Forelimb muscle (tissue), 1 donor: ENCODE measurements at places on chromosomes 12 and 14.

- DNase-seq: no peak
Observed at GRCh38 chr12:107450541-107450940, 235.1 kb upstream of the PWP1 start.

DNA sequence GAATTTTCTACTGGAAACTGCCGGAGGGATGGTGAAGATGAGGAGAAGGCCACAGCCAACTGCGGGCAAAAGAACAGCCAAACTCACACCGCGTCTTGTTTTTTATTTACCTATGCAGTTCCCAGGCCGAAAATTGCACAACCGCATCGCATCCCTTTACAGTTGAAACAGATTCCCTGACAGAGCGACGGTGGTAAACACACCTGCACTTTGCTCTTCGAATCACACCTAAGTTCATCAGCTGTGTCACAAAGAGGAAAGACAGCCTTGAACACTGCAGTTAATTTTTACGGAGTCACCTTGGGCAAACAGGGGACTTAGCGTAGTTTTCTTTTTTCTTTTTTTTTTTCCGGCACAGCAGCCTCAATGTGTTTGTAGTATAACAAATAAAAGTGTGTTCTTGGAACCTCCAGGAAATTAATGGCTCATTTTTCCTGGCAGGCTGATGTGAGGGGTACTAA, 272.0 kb upstream of the DIO3 start:
- DNase-seq: no peak

GRCh38 chr14:31161274-31161673, 46.3 kb downstream of the HECTD1 start:
- no peak for DNase-seq

DNA sequence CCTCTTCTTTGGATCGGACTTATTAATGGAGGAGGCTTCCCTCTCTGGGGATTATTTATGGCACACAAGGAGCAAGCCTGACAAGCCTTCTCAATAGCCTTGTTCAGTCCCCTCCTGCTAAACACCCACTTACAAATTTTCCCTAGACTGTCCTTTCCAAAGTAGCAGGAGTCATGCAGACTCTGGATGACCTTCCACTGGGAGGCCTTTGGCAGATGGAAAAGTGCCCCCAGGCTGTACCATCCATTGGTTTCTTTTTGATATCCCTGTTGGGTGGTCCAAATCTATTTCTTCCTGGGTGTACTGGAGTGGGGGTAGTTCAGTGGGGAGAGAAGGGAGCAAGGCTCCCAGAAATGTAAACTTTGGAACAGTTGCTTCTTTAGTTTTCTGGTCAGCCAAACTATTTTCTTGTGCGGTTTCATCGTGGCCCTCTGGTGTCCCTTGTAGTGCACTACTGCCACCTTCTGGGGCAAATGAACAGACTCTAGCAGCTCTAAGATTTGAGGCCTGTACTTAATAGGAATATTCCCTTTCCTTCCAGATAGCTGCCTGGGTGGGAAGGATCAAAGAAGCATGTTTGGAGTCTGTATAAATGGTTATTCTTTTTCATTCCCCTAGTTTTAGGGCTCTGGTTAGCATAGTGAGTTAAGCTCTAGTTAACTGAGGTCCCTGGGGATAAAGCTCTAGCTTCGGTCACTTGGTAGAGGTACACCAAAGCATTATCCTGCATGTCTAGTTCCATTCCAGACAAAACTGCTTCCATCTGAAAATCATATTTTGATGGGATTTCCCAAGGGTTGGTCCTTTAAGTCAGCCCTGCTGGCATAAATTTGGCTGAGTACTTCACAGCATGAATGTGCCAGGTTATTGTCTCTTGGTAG, 409.5 kb downstream of the SLC6A15 start:
- no peak for DNase-seq

DNA sequence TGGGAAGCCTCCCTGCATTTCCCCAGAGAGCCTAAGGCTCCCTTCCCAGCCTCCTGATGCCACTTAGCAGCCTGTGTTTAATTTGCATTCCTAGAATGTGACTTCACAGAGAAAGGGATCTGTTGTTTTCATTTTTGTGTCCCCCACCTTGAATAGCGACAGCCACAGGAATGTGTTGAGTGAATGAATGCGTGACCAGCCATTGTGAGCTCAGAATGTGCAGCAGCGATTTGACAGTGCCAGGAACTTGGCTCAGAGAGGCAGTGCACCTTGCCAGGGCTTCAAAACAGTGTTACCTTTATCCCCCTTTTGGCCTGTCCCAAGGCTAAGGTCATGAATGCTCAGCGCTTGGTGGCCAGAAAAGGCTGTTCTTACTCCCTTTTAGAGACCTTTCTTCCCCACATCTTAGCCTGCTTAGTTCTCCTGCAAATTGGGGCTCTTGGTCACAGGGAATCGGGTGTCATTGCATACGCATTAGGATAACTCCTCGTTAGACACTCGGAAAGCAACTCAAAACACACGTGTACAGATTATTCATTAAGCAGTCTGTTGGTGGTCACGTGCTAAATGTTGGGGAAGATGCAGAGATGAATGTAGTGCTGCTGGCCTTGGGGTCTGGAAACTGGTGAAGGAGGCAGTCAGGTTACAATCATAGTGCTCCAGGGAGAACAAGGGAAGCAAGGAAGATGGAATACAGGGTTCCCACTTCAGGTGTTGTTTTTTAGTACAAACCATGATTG, 9.8 kb downstream of the NTF3 start:
- DNase-seq: no peak

DNA sequence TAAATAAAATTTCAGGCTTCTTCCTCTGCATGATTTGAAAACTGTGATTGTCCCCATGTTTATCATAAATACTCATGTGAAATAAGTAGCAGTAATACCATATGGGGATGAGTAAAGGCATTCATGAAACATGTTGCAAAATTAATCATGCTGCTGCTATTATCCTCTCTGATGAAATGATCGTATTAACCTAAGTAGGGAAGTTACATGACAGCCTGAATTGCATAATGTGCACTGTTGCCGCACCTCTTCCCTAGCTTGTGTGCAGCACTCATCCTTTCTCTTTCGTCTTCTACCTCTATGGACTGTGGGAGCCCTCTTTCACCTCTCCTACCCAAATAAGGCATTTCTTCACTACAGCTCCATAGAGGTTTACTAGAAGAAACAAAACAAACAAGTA, 367.6 kb downstream of the SOX5 start:
- no peak for DNase-seq

GRCh38 chr14:31294746-31295405, 87.3 kb upstream of the HECTD1 start:
- no peak for DNase-seq

DNA sequence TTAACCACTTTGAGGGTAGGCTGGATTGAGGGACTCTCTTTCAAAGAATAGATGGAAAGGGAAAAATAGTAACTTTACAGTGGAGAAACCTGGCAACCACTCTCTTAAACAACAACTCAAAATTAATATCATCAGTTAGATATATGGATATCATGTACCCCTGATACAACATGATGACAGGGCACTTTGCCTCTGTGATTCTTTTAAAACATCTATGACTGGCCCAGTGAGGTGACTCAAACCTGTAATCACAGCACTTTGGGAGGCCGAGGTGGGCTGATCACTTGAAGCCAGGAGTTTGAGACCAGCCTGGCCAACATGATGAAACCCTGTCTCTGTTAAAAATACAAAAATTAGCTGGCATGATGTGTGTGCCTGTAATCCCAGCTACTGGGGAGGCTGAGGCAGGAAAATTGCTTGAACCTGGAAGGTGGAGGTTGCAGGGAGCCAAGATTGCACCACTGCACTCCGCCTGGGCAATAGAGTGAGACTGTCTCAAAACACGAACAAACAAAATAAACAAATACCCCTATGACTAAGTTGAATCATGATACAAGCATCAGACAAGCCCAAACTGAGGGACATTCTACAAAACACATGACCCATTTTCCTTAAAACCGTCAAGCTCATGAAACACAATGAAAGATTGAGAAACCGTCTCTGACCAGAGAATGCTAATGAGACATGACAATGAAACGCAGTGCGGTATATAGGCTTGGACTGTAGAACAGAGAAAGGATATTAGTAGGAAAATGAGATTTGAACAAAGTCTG, 26.4 kb upstream of the SLC7A8 start:
- DNase-seq: no peak

DNA sequence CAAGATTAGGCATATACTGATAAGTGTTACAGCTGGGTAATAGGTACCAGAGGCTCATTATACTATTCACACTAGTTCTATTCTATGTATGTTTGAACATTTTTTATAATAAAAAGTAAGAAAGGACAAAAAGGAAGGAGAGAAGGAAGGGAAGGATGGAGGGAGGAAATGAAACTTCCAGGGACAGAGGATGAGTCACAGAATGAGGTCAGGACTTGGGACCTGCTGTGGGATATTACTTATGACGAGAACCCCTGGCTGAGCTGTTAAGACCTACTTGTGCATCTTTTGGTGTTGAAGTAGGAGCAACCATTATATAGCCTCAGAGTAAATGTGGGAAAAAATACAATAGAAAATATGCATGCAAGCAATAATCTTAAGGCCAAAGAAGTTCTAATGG, 16.7 kb upstream of the TMEM260 start:
- no peak for DNase-seq

DNA sequence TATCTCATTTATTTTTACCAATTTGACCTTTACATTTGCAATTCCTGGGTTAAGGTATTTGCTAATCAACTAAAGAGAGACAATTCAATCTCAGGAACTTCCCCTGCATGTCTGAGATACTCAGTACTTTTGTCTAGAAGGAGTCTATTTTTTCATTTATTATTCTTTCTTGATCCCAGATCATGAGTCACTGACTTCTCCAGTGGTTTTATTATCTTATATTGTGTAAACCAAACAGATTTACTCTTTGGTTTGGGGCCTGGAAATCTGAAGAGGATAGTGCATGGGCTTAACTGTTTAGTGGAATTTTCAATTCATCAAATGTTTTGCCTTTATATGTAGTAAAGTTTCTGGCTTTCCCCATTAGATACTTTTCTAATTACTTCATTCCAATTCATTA, 185.4 kb downstream of the ALG10B start:
- no peak for DNase-seq

- no peak for DNase-seq
Observed at GRCh38 chr14:59483363-59483762, 845 bp downstream of the L3HYPDH start.

- no peak for DNase-seq
Observed at GRCh38 chr12:82647853-82648252, 38.9 kb upstream of the TMTC2 start.

DNA sequence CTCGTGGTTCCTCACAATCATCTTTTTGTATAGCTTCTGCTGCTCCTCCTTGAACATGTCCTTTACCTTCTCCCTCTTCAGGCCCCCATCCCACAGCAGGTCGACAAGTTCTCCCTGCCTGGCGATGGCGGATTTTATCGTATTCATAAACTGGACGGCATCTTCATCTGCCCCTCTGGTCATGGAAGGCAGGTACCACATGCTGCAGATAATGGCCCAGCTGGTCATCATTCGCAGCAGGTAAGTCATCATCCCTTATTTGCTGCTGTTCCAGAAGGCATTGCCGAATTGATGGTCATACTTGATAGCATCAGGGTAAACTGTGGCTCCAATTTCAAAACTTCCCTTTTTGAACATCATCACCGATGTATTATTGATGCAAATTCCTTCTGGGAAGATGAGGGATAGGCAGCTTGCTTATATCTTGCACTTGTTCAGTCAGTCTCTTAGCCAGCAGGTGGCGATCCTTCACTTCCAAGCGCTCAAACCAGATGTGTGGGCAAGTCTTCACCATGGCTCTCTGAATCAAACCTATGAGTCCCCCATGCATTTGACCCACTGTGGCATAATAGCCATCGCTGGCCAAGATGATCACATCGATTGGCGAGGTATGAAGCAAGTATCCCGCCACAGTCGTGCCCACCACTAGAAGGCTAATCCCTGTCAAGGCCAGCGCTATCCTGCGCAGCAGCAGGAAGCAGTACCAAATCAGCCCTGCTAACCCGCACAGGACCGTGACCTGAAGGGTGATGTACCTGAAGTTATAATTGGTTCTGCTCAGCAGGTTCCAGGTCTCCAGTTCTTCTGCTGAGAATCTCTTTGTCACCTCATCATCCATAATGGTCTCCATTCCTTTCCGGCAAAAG, 381.5 kb upstream of the STXBP6 start:
- DNase-seq: no peak

GRCh38 chr12:26128168-26128567, 3.3 kb upstream of the BHLHE41 start:
- DNase-seq: no peak

GRCh38 chr14:99684410-99684934, 374 bp downstream of the CYP46A1 start:
- no peak for DNase-seq

DNA sequence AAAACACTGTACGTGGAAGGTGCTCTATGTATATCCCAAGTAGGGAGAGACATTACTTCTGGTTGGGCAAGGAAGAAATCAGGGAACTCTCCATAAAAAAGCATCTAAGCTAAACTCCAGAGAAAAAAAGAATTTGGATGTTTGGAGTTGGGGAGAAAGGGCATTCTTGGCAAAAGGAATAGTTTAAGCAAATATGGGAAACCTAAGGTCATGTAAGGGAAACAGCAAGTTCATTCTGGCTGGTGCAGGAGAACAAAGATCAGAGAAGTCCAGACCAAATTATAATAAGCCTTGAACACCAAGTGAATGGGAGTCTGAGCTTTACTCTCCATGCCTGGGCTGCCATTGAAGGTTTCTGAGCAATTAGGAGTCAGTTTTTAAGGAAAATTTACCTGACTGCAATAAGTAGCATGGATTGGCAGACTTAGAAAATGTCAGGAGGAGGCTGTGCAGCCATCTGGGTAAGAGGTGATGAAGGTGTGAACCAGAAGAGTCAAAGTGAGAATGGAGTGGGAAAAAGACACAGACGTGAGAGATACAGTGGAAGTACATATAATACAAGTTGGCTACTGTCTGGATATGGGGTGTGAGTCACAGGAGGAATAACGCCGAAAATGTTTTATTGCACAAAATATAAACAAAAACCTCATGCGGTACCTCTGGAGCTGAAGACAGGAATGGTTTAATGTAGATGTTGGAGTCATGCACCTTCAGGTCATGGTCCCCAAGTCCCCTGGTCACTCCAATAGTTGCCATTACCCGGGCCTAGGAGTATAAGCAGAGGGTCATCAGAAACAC, 222.6 kb downstream of the MON2 start:
- DNase-seq: no peak

GRCh38 chr12:43097471-43097870, 454.5 kb downstream of the ADAMTS20 start:
- DNase-seq: no peak

DNA sequence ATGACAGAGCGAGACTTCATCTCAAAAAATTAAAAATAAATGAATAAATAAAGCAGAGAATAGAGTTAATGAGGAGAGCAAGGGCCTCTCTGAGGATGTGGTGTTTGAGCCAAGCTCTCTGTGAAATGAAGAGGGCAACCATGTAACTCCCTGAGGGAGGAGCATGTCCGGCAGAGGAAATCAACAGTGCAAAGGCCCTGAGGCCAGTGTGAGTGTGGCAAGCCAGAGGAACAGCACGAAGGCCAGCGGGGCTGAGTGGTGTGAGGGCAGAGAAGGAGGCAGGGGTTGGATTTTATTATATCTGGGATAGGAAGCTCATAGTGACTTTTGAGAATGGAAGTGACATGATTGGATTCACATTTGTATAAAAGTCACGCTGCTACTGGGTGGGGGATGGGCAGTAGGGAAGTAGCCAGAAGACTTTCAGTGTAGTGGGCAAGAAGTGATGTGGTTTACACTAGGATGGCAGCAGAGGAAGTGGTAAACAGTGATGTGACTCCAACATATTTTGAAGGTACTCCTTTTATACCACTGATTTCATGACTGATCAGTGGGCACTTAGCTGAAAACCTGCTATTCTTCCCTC, 10.3 kb upstream of the LRP1-AS start:
- DNase-seq: no peak
